T-helper 2 cell (primary cell): ENCODE measurements at places on chromosomes 1 and 21.

DNA sequence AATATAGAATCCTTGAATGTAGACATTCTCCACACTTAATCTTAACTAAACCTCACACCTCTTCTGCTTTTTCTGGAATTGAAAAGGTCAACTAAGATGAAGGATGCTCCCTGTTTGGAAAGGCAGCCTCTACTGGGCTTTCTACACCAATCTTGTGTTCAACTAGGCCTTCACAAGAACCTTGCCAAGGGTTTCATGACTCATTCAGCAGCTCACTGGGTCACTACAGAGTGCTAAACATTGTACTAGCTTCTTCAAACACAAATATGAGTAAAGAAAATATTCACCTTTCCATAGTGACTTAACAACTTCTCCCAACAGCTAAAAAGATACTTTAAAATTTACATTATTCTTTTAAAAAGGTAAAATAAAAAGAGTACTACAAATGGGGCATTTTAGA, 135.3 kb upstream of the PRMT6 start:
- no peak for DNase-seq

DNA sequence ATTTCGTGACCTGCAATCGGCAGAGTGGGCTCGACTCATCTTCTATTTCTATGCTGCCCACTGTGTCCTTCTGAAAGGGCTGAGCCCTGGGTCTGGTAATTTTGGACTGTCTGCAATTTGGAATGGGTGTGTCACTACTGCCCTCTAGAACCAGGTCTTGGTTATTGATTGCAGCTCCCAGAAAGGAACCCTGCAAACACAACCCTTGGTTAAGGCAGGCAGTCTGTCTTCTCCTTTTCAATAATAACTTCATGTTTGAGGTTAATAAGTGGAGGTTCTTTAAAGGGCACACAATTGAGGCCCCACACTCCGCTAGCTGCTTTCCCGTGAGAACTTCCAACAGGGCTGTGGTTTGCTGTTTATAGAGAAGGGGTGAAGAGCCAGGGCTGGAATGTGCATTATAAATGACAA, 79.9 kb upstream of the LYST start:
- DNase-seq: no peak

DNA sequence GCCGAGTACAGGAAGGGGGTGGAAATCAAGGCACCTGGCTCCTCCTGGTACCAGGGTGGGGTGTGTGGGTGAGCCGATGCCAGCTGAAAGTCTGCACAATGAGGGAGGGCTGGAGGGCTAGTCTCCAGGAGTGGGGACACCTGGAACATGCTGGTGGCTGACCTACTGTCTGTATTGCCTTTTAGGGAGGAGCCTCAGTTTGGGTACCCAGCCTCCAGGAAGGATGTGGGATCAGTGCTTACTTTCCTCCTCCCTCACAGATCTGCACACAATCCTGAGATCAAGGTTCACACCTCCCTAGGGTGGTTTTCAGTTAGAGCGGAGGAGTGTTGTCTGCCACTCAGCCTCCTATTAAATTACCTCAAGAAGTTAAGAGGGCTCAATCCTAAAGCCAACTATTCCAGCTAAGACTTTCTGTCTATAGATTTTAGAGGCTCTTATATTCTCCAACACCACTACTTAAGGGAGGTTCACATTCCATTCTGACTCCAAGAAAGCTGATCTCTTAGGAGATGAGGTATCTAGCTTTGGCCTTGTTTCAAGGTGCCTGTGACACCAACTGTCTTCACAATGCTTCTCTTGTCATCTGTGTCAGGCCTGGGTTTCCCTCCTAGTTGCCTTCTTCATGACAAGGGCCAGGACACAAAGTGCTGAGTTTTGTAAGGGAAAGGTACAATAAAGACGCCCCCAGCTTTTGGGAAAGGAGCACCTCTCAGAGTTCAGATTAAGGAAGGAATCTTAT, 15.7 kb downstream of the SSR2 start:
- DNase-seq: no peak

GRCh38 chr21:36415375-36415774, 30.2 kb downstream of the CHAF1B start:
- no peak for DNase-seq

DNA sequence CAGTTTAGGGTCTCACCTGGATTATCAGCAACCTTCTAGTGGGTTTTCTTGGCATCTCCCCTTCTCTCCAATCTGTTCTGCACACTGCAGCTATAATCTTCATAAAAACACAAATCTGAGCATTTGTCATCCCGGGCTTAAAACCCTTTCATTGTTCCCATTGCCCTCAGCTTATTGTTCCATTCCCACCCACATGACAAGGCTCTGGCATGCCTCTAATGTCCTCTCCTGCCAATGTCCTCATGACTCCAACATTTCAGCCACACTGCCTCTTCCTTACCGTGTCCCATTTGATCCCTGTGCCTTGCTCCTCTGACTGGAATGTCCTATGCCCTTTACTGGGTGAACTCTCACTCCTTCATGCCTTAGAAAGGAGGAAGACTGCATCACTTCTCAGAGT, 7.5 kb upstream of the DPH2 start:
- no peak for DNase-seq

GRCh38 chr1:2047749-2048729, 2.2 kb upstream of the PRKCZ start:
- no peak for DNase-seq

GRCh38 chr1:90048043-90048442, 53.1 kb downstream of the ZNF326 start:
- no peak for DNase-seq

GRCh38 chr1:56644919-56645676, at the start of gene PRKAA2:
TSS of gene PRKAA2 (plus strand) at chr1:56645314. CDS start at chr1:56645388, 74 bp downstream.
- DNase-seq: peak; percentile 7

DNA sequence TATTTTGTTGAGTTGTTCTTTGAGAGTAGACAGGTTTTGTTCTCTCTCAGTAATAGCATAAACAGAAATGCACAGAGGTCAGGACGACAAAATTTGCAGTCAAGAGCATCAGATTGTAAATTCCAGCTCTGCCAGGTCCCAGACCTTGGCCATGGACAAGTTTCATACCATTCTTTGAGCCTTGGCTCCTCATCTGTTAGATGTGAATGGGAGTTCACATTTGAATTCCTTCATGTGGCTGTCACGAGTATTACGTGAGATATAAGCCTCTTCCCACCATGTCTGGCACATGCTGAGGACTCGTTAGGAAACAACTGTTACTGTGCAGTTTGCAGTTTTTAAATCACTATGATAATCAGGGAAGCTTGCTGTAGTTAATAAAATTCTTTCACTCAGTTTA, 93.2 kb upstream of the KCTD3 start:
- no peak for DNase-seq

- no peak for DNase-seq
Measured at GRCh38 chr1:8016210-8016894, 9.8 kb downstream of the ERRFI1 start.

- no peak for DNase-seq
Measured at GRCh38 chr1:155218854-155219591, 10.5 kb downstream of the MTX1 start.

- DNase-seq: no peak
Measured at GRCh38 chr1:189336115-189337100, 1141.3 kb downstream of the BRINP3 start.

- DNase-seq: no peak
Measured at GRCh38 chr1:178174539-178174938, 80.6 kb downstream of the RASAL2 start.

DNA sequence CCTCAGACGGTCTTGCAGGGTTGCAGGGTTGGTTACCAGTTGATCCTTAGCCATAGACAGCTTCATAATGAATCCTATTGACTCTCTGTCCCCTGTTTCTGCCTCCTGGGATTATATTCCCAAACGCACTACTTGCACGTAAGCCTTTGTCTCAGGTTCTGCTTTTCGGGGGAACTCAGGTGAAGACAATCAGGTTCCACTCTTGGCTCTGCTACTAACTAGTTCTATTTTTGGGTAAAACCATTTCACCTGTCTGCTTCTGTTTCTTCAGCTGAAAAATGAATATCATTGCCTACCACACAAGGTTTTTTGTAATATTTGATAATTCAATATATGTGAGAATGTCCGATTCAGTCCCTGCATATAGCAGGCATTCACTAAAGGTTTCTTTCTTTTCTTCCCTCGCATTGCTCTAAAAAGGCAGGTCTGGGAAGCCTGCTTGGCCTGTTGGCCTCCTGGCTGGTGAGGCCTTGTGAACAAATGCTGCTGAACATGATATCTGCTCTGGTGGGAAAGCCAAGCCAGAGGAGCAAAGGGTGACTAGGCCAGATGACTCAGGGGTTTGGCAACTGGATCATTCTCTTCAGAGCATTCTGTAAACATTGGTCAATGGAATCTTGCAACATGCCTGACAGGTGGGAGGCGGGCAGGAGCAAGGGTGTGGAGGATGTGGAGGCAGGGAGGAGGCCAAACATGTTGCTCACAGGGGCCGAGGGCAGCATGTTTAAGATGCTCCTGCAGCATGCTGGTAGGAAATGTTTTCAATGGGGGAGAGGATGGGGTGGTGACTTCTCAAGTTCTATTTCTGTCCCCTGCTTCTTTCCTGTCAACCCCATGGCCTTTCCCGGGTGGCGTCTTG, 23.8 kb downstream of the IER5 start:
- DNase-seq: no peak

GRCh38 chr1:91924146-91924545, 25.1 kb upstream of the BRDT start:
- no peak for DNase-seq
